ENCODE measurements at places on chromosomes 12 and 14. TPM values are rescaled to one million over a fixed set of nuclear protein-coding genes. Genes with fewer than 3 reads are reported as not detected.
A peak's percentile ranks its signal among the peaks of the same experiment; 100 is the strongest.

DNA sequence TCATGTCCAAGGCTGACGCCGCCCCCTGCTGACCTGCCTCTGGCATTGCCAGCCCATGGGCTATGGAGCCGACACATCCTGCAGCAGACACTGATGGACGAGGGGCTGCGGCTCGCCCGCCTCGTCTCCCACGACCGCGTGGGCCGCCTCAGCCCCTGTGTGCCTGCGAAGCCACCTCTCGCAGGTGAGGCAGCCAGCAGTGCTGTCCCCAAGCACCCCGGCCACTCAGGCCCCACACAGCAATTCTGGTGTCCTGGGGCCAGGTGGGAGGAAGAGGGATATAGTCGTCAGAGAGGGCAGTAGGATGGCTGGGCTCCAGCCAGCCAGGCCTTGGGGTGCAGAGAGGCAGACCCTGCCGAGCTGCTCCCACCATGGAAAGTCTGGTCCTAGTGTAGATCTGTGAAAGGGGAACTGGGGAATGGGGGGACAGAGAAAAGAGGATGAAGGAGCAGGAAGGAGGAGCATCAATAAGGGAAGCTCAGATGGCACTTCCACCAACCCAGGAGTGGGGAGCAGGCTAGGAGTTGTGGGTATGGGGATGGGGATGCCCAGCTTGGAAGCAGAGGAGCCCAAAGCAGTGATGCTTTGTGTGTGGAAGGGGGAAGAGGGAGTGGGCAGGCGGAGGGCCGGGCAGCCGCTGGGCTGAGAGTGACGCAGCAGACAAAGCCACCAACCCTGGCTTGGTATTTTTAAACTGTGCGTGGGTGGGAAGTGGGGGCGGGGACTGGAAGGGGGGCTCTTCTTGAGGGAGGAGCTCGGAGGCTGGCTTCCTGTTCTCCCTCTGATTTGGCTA lies 4.7 kb downstream of the NAB2 start:
- H3K4me1 ChIP-seq = peaks cover 62% of the 10 kb centered on the region
- H3K27me3 ChIP-seq = peaks cover 3% of the 10 kb centered on the region
- peaks cover 8% of the 10 kb centered on the region for H3K36me3 ChIP-seq
- peak overlapping the region; percentile 91 for H3K4me3 ChIP-seq
- peak overlapping the region; percentile 98 for H3K27ac ChIP-seq

GALNT8 gene
- 7.9 TPM for total RNA-seq

DNA sequence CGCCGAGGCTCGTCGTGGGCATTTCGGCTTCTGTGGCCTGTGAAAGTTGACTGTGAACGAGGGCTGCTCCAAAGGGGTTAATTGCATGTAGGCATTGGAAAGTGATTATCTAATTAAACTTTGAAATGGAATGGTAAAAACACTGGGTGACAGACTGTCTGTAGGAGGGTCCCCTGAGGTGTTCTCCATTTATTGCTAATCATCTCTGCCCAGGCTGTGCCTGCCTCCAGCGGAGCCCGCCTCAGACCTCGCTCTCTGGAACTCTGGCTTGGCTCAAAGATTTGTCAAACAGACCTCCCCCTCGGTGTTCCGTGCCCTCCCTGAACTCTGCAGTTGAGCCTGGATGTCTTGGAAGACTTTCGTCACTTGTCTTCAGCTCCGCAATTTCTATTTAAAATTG lies 50.2 kb upstream of the VRK1 start:
- no peaks in the 10 kb centered on the region for H3K36me3 ChIP-seq
- H3K4me3 ChIP-seq = no peak overlapping the region
- peaks cover 11% of the 10 kb centered on the region for H3K4me1 ChIP-seq
- H3K27me3 ChIP-seq = peaks cover 11% of the 10 kb centered on the region
- DNase-seq = no peak
- no peak overlapping the region for H3K27ac ChIP-seq

GRCh38 chr12:14416658-14417057 lies 51.2 kb downstream of the ATF7IP start:
- H3K27me3 ChIP-seq = no peaks in the 10 kb centered on the region
- peaks cover 42% of the 10 kb centered on the region for H3K4me1 ChIP-seq
- DNase-seq = peak; percentile 46
- H3K4me3 ChIP-seq = peak overlapping the region; percentile 81
- peak overlapping the region; percentile 58 for H3K27ac ChIP-seq
- H3K36me3 ChIP-seq = peaks cover 24% of the 10 kb centered on the region

ANAPC7 gene
- 113 TPM for total RNA-seq

DNA sequence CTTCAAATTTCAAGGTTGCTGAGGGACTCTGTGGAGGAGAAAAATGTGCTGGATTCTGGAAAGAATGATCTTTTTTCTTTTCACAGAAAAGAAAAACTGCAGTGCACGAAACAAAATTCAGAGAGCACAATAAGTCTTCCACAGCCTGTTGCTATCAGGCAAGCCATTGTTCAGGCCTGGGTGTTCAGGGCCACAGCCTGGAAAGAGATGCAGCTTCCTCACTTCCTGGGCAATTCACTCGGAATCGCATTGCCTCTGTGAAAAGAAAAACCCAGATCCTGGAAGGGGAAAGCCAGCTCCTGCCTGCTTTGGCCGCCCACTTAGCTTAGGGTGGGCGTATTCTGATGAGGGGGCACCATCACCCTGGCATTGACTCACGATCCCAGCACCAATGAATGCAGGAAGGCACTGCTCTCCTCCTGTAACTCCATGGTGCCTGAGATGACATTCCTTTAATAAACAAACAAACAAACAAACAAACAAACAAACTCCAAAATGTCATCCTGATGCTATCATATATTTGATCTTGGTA lies 863.9 kb downstream of the BCL11B start:
- H3K4me3 ChIP-seq = no peak overlapping the region
- no peaks in the 10 kb centered on the region for H3K36me3 ChIP-seq
- H3K4me1 ChIP-seq = peaks cover 17% of the 10 kb centered on the region
- no peak for DNase-seq

- peaks cover 82% of the 10 kb centered on the region for H3K27me3 ChIP-seq
- no peaks in the 10 kb centered on the region for H3K36me3 ChIP-seq
- no peak for DNase-seq
- H3K4me3 ChIP-seq = no peak overlapping the region
- H3K4me1 ChIP-seq = no peaks in the 10 kb centered on the region
Measured at GRCh38 chr12:114015851-114016250, 49.7 kb upstream of the RBM19 start.

AKAP6 gene
- total RNA-seq = 9.7 TPM

DNA sequence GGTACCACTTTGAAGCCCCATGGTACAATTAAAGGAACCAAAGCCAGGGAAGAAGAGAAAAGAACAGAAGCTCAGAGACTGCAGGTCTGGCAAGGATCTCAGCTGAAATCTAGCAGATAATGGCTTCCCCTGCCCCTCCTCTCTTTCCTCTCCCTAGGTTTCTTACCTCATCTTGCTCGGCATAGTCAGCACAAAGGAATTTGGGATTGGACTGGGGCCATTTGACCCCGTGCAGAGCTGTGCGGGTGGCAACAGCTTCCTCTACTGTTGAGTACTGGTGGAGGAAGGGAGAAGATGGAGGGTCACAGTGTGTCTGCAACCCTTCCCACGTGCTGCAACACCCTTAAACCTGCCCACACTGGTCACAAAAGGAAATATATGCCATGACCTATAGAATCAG lies 4.7 kb upstream of the CDH24 start:
- H3K4me1 ChIP-seq = peaks cover 20% of the 10 kb centered on the region
- H3K4me3 ChIP-seq = peak overlapping the region; percentile 44
- H3K27ac ChIP-seq = peak overlapping the region; percentile 35
- H3K27me3 ChIP-seq = no peaks in the 10 kb centered on the region

DNA sequence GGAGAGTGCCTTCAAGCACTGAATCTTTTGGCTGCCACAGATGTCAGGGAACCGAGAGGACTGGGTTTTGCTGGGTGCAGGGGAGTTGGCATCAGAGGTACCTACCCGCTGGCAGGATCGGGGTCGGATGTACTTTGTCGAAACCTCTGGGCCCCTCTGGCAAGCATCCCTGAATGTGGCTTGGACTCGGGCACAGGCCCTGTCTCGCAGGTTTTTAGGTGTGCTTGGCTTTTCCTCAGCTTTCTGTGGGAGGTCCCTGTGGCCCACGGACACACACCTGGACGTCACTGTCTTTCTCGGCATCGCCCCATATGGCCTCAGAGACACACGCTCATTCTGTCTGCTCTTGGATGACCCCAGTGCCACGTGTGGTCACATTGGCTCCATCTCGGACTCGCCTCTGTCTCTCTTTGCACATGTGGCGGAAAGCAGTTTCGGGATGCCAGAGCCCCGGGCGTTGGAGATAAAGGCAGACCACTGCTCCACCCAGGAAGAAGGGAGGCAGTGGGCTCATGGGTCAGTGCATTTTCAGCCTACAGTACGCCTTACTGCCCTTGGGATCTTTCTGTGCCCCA lies 769.6 kb upstream of the ALG10B start:
- peaks cover 25% of the 10 kb centered on the region for H3K36me3 ChIP-seq
- no peaks in the 10 kb centered on the region for H3K4me1 ChIP-seq
- DNase-seq = no peak
- no peak overlapping the region for H3K27ac ChIP-seq
- no peak overlapping the region for H3K4me3 ChIP-seq

ALDH1L2 gene
- total RNA-seq = 4.2 TPM

All from neural crest cell (in vitro differentiated cells).